ENCODE measurements at places on chromosomes 4 and X.
A peak's percentile ranks its signal among the peaks of the same experiment; 100 is the strongest.

DNA sequence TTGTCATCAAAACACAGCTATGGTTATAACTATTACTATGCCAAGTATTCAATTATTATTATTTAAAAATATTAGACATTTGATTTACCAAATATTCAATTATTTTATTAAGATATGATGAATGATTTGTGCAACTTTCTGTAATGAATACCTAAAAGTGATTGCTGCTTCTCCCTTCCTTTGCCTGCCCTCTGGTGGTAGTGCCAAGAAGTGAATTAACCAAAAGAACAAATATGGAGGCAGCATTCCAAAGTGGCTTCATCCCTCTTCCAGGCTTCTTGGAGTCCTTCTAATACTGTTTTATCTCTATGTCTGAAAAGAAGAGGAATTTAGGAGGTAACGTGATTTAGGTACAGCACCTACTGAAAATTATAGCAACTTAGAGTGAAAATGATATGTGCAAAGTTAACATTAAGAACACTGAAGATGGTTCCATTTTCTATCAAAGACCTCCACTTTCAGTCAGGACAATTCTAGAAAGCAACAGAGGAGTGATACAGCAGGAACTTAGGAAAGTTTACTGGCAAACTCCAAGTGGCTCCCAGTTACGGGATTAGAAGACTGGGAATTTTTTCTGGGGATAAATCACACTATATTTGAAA is 43.0 kb downstream of the ENPEP start:
- peak; percentile 43 for DNase-seq

DNA sequence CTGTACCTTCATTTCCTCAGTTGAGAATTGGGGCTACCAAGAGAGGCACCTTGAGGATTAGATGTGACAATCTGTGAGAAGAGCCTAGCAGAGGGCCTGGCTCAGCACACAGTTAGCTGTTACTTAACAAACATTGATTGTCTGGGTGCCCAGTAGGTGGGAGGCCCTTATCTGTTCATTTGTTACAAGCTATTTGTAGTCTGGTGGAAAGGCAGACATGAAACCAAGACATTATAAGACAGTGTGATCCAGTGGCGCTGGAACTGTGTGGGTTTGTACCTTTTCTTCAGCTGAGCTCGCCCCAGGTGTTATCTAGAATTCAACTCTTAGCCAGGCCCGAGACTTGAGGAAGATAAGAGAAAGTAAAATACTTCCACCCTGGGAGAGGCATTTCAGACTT is 16.9 kb downstream of the AKAP4 start:
- DNase-seq: no peak

GRCh38 chrX:103363046-103363445 is 6.7 kb downstream of the TCEAL9 start:
- no peak for DNase-seq

DNA sequence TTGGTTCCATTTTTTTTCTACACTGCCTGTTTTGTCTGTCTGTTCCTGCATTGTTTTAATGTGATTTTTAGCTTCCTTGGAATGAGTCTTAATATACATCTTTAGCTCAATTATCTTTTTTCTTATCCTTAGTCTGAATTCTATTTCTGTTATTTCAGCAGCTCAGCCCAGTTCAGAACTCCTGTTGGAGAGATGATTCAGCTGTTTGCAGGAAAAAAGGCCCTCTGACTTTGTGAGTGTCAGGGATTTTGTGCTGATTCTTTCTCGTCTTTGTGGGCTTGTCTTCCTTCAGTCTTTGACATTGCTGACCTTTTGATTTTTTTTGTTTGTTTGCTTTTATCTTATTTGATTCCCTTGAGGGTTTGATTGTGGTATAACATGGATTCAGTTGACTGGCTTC is 343.2 kb upstream of the TRAM1L1 start:
- no peak for DNase-seq

DNA sequence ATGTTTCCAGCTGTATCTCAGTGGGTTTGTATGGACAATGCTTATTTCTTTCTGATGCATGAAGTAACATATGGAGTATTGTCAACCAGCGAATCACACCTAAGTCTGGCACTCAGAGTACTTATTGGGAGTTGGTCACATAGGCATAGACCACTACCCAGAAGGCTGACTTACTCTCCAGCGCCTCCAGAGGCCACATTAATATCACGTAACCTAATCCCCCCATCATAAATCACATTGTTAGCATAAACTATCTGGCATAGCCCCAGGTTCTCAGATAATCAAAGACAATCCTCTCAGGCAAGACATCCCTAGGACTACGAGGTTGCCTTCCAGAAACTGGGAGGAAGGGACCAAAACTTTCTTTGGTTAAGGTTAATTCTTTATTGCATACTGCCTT is 560.5 kb upstream of the PABPC4L start:
- no peak for DNase-seq

DNA sequence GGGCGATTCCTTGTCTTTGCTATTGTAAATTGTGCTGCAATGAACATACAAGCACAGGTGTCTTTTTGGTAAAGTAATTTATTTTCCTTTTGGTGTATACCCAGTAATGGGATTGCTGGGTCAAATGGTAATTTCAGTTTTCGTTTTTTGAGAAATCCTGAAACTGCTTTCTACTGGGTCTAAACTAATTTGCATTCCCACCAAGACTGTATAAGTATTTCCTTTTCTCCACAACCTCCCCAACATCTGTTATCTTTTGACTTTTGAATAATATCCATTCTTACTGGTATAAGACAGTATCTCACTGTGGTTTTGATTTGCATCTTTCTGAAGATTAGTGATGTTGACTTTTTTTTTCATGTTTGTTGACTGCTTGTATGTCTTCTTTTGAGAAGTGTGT is 2506.0 kb downstream of the PCDH7 start:
- DNase-seq: no peak

- no peak for DNase-seq
Observed at GRCh38 chr4:169841776-169842175, 84.0 kb upstream of the HPF1 start.

DNA sequence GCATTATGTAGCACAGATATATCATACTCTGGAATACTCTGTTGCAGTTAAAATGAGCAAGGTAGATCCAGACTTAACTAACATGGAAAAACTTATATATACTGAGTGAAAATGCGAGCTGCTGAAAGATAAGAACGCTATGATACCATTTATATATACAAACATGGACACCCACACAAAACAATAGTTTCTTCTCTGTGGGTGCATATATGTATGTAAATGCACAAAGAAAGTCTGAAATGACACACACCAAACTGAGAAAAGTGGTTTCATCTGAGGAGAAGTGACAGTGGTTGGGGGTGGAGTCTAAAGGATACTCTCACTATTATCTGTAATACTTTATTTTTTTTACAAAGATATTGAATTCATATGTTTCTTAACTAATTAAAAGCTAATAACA is 12.2 kb upstream of the FGF2 start:
- DNase-seq: no peak

DNA sequence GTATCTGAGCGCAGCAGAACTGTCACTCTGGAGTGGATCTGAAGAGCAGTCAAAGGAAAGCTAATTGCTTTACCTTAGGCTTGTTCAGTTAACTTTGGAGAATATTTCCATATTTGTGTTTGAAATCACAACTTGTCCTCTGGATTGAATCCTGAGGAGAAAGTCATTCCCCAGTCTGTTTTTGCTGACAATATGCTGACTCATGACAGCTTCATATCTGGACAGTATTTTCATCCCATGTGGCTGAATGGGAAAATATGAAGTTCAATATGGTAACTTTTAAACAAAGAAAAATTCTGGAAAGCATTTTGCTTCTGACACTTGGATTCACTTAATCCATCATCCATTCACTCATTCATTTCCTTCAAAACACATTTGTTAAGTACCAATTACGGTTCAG is 46.3 kb upstream of the MAGEC3 start:
- peak; percentile 1 for DNase-seq

- no peak for DNase-seq
Observed at GRCh38 chr4:11132478-11132877, 296.2 kb downstream of the HS3ST1 start.

GRCh38 chrX:11259437-11259836 is 33.8 kb upstream of the AMELX start:
- DNase-seq: no peak

DNA sequence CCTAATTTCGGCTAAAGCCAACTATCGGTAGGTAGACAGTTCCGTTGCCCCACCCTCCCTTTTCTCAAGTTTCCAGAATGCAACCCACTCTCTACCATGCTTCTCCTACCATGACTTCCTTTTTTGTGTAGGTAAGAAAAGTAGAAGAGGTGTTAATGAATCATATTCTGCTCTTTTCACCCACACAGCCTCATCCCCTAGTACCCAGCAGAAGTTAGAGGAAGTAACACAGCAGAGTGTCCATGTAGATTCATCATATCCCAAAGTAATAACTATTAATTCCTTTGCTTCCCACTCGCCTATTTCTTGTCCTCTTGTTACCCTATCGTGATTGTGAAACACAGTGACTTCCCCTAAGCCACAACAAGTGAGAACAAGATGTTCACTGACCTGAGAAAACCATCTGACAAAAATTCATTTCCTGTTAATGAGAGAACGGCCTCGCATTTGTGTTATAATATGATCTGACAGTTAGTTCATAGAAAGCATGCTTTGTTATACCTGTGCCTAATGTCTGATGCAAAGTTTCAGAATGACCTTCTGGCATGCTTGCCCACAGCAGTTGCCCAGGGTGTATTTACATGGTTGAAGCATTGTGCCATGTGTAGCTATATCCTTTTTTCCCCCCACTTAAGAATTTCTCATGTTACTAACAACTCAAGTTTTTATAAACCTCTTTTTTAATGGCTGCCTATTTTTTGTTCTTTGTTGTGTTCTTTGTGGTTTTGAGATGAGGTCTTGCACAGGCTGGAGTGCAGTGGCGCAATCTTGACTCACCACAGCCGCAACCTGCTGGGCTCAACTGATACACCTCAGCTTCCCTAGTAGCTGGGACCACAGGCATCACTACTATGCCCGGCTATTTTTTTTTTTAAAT is 185.6 kb downstream of the RAP1GDS1 start:
- DNase-seq: no peak

DNA sequence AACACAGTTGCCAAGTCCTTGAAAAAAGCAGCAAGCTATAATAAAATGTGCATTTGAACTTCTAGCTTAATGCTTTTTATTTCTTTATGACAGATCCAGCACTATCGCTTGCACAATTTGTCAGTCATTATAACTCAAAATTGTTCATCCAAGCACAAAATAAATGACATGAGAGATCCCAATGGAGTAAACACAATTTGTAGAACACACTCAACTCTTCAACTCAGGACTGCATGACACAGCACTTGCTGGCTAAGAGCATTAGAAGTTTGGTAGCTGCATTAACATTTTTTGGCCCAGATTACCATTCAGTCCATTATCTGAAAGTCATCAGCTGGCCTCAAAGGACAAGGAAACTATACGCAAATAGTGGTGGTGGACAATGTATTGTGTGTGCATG is 530.1 kb downstream of the INPP4B start:
- no peak for DNase-seq

GRCh38 chr4:183072176-183072575 is 26.9 kb upstream of the WWC2 start:
- no peak for DNase-seq

GRCh38 chr4:150656891-150657290 is 74.9 kb downstream of the MAB21L2 start:
- DNase-seq: peak; percentile 26

GRCh38 chrX:154696676-154697045 is 43.3 kb upstream of the CTAG2 start:
- DNase-seq: no peak

- no peak for DNase-seq
Observed at GRCh38 chrX:69028006-69028760, 137.1 kb downstream of the PJA1 start.

- DNase-seq: peak; percentile 20
Observed at GRCh38 chr4:845233-845835, 19.4 kb upstream of the CPLX1 start.

DNA sequence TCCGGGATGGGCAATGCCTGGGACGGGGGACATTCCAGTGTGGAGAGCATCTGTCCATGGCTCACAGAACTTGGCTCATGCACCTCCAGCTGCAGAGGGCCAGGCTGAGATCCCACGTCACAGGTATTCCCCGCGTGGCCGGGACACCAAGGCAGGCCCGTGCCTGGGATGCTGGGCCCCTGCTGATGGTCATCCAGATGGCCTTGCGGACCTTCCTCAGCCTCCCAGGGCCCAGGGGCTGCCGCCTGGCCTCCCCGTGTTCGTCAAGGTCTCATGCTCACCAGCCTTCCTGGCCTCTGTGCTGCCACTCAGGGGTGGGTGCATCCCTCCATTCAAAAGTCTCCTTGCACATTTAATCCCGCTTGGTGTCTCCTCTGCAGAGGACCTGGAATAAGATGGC is 40.9 kb upstream of the LRPAP1 start:
- DNase-seq: no peak

- peak; percentile 38 for DNase-seq
Observed at GRCh38 chrX:110992611-110993010, 103.4 kb upstream of the PAK3 start.

- DNase-seq: peak; percentile 67
Observed at GRCh38 chrX:155612312-155613224, at the start of gene TMLHE. Gene TMLHE, minus strand, starts transcription at chrX:155612952. Its CDS starts 67,676 bp downstream, at chrX:155545276.

DNA sequence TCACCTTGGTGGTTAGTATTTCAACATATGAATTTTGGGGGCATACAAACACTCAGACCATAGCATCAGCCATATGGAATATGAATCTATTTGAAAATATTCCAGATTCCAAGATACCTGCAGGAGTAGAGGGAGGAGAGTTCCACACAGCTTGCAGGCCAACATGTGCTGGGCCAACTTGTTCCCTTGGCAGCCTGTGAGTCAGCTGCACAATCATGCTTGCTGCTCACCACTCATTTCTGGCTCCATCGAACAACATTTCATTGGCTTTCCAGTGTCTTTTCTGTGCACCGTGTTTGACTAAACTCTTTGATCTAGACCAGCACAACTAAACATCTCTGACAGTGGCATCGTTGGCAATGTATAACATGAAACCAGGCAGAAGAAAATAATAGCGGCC is 282.5 kb upstream of the RASGEF1B start:
- DNase-seq: no peak

DNA sequence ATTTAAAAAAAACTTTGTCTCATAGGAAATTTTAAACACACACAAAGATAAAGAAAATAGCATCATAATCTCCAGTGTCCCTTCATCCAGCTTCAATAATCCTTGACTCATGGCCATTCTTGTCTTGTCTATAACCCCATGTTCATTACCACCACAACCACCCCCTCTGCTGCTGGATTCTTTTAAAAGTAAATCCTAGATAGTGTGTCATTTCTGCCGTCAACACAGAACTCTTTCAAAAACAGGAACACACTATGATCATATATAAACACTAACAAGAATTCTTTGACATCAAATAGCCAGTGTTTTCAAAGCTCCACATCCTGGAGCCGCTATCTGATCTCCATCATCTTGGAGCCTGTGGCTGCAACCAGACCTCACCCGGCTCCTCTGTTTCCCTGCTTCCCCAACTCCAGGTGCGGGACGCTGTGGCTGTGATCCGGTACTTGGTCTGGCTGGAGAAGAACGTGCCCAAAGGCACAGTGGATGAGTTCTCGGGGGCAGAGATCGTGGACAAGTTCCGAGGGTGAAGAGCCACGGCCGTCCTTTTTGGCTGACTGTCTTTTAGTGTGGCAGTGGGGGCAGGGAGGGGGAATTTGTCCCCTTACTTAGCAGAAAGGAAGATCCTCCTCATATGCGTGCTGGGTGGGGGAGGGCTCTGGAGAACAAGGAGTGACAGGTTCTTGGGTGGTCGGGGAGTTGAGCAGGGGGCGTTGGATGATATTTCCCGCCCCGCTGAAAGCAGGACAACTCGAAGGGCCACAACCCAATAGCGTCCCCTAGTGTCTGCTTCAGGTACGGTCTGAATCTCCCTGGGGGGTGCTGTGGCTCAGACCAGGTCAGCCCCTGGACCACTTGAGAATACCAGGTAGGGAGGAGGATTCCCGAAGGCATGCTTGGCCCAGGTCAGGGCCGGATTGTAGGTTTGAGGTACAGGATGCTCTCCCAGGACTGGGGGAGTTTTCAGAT is 15.6 kb downstream of the XPNPEP2 start:
- DNase-seq: no peak

Measured in RKO (cell line).